Cerebellum (tissue), 4 donors: ENCODE measurements at places on chromosomes 4 and X. TPM values are rescaled to one million over a fixed set of nuclear protein-coding genes. Genes with fewer than 3 reads are reported as not detected.

GRCh38 chr4:151029537-151029936 lies 14.5 kb upstream of the LRBA start:
- no peak for DNase-seq

GRCh38 chr4:119016636-119017035 lies 119.0 kb upstream of the MYOZ2 start:
- no peak for DNase-seq

ARHGAP10 gene
- 9.8 TPM for total RNA-seq

- no peak for DNase-seq
Measured at GRCh38 chr4:1239950-1240307, 9.0 kb downstream of the CTBP1 start.

FRMD7 gene
- not detected for total RNA-seq

MGST2 gene
- 9.3 TPM for total RNA-seq

DNA sequence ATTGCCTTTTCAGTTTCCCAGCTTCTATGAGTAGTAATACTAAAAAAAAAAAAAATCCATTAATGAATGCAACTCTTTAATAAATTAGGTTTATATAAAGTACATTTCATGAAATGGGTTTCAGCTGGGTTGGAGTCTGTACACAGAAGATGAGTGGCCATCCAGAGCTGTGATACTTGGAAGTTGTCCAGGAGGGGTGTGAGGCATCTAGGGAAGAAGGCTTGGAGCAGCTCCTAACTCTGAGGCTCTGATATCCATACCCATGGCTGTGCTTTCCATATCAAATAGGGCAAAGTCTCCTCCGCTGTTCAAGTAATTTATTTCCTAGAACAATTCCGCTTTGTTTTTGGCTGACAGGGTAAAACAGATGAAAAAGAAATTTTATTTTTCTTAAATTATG lies 423.3 kb upstream of the TENM3 start:
- no peak for DNase-seq

RHOH gene
- total RNA-seq = 0.18 TPM

GRPR gene
- total RNA-seq = 0.36 TPM

DNA sequence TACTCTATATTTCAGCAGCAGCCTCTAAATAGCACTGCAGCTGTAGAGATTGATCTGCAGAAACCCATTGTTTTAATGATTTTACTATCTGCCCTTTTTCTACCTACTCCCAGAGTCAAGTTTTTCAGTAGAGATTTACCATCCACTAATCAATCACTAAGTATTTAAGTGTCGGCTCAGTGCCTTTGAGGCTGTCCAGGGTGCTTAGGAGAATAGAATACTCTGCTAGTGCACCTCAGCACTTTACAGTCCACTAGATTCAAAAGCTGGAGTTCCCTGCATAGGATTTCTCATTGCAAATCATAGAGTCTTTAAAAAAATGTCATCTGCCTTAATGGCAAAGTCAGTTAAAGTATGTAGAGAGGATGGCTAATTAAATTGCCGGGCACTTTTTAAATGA lies 29.6 kb upstream of the ANAPC4 start:
- no peak for DNase-seq

ARR3 gene
- not detected for total RNA-seq

ZNF141 gene
- 61.7 TPM for total RNA-seq

DNA sequence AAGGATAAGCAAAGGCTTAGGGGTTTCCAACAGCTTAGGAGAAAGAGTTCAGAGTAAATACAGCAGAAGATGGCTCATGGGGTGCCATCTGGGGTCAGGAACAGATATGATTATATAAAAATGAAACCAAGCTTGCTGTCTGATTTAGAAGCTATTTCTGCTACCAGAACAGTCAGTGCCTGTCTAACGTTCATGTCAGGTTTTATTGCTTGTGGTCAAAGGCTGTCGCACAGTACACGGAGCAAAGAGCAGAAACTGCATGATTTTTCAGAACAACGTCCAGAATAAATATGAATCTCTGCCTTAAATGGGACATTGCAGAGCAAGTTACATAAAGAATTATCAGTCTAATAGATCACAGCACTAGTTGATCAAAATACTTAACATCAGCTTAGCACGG lies 17.4 kb downstream of the CETN2 start:
- DNase-seq = no peak

SLC6A14 gene
- not detected for total RNA-seq

GRCh38 chrX:4876268-4876667 lies 1162.8 kb upstream of the PRKX start:
- DNase-seq = no peak

GRCh38 chr4:56326363-56326762 lies 60.9 kb downstream of the AASDH start:
- DNase-seq = no peak

PARM1 gene
- 63.6 TPM for total RNA-seq

DNA sequence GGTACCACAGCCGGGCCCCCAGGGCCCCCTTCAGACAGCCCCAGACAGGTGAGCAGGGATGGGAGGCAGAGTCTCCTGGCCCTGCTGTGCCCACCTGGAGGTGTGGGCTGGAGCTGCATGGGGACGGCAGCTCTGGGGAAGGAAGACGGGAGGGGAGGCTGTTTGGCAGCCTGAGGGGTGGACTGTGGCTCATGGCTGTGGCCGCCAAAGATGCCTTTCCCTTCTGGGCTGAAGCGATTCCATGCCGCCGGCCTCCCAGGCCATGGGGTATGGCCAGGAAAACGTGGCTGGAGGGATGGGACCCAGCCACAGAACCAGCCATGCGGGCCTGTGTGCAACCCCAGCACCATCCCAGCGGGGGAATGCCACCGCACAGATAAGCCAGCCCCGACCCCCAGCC lies 65.7 kb downstream of the FAM53A start:
- DNase-seq = no peak

TDO2 gene
- total RNA-seq = not detected

DNA sequence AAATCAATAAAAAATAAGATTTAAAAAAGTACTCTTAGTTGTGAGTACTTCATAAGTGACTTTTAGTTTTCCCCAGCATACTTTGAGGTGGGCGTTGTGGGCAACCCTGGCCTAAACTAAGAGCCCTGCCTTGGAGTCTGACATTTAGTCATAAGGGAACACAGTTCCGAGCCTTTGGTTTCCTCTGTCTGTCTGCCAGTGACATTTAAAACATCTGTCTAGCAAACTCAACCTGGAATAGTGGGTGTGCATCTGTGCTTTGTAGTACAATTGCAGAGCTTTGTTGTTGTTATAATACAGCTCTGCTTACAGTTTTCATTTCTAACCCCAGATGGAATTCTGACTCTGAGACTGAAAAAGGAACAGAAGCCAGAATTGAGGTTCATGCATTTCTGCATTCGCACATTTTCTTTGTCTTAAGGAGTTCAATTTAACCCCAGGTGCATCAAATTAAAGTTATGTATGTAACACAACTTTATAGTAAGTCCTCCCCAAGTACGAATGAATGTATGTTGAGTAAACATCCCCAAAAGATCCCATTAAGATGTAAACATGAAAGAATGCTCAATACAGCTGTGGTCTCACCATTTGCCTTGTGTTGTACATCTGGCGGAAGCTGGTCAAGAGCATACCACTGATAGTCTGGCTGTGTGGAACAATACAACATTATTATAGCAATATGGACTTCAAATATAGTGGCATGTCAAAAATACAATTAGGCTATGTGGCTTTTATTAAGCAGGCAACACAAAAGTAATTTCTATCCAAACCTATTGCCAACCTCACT lies 25.9 kb downstream of the TNIP3 start:
- no peak for DNase-seq

DNA sequence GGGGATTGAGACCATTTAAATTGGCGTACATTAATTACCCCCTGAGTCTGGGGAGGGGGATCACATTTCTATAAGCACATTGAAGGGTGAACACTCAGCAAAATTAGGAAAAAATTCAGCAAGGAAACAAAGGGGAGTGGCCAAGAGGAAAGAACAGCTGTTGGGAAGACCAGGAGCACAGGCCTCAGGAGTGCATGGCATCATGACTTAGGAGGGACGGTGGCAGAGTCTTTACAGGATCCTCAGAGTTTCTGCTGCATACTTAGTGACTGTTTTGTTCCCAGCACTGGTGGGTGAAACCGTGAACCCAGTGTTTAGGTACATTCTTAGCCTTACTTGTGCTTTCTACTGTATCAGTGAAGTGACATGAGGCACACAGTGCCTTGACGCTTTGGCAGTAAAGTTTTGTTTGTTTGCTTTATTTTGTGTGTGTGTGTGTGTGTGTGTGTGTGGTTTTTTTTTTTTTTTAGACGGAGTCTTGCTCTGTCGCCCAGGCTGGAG lies 121.3 kb downstream of the CBR4 start:
- DNase-seq = no peak

- DNase-seq = no peak
Measured at GRCh38 chrX:10393899-10394298, 226.5 kb downstream of the MID1 start.

DNA sequence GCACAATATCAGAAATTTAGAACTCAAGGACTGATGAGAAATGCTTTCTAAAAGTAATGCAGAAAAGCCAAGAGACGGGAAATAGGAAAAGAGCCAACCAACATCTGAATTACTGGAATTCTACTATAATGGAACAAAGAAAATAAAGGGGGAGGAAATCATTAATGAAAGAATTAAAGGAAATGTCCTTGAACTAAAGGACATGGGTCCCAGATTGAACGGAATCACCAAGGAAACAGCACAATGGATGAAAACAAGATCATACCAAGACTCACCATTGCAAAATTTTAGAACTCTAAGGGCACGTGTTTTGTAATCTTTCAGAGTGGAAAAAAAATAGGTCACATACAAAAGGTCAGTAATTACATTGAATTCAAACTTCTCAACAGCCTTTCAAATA lies 35.9 kb downstream of the HPGDS start:
- DNase-seq = no peak

GRCh38 chr4:110610940-110611831 lies 11.7 kb downstream of the PITX2 start:
- DNase-seq = no peak

DNA sequence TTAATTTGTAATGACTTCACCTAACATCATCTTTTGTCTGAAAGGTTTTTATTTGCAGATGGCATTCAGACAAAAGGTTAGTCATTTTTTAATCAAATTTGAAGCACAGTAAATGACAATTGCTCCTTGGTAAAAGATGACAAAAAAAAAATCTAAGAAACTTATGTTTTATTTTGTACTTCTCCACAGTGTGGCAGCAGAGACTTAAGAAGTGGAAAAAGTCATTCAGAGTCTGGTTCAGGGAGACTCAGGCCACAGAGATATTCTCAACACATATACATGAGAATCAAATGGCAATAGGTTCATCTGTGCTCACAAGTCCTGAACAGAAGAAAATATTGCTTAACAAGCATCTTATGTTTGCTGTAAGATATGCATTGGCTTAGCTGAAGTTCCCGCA lies 436.2 kb downstream of the KCNIP4 start:
- peak; percentile 70 for DNase-seq

MAP7D2 gene
- total RNA-seq = 9.9 TPM

DNA sequence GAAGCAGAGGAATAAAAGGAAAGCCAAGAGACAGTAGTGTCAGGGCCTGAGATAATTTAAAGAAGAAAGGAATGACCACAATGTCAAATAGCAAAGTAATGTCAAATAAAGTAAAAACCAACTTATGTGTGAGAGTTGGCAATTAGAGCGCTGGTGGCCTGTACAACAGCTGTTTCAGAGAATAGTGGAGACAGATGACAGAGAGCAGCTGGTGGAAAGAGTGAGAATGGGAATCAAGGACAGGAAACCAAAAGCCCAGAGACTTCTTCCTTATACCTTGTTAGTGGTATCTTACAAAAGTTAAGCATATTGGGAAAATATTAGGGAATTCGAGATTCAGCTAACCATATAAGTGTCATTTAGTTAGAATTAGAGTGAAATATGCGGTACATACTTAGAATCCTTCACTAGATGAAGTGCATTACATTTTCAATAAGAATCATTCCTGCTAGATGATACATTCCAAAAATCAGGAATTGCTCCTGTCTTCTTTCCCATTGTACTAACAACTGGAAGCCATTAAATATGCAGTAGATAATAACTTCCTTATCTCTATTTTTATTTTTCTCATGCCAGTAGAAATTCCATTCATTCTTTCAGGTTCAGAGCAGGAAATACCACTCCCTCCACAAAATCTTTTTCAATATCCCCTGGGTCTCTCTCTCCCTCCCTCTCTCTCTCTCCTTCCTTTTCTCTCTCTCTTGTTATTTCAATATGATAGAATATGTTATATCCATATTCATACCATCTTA lies 525.4 kb downstream of the CENPC start:
- DNase-seq = no peak

- no peak for DNase-seq
Measured at GRCh38 chrX:101429934-101430333, 21.9 kb downstream of the HNRNPH2 start.

RBM46 gene
- total RNA-seq = 0.27 TPM

- no peak for DNase-seq
Measured at GRCh38 chr4:148510211-148510610, 68.0 kb upstream of the NR3C2 start.

FAM9B gene
- not detected for total RNA-seq

DNA sequence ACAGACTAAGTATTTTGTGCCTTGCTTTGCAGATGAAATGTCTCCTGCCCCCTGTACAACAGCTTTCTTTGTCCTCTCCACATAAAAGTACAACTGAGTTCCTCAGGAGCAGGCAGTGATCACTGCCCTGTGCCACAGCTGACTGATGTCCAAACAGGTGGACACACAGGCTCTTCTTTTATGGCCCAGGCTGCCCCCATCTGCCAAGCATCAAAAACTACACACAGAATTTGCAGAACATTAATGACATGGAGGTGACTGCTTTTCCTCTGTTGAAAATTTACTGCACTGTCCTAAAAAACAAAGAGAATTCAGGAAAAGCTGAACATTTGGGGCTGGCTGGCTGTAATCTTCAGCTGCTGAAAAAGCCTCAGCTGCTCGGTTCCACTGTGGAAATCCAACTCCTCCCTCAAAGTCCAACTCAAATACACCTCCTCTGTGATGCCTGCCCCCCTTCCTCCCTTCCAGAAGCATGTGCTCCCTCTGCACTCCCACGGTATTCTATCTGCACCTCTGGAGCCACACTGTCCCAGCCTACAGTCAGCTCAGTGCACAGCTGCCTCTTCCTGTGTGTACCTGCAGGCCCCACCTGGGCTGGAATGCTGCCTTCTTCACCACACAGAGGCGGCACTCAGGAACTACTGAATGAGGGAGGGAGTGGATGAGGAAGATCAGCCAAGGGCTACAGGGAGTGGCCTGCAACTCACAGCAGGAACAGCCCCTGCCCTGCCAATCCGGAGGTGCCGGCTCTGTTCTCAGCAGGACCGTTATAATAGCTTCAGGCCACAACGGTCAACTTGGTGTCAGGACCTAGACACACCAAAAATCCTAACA lies 10.3 kb downstream of the AFAP1 start:
- DNase-seq = peak; percentile 70

DNA sequence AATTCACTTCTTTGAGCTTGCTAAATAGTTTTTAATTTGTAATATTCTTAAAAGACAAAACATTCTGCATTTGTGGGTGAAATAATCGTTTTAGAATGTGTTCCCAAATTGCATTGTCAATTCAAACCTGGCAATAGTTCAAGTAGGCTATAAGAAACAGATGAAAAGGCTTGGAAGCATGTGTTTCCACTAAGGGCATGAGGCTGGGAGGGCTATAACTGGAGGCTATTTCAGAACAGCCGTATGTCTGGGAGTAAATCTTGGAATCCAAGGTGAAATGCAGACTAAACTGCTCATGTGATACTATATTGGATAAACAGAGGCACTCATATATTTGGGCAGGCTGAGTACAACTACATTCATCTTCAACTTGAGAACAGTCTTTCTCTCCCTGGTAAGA lies 117.4 kb upstream of the GRPR start:
- no peak for DNase-seq

STBD1 gene
- total RNA-seq = 1.5 TPM

- DNase-seq = no peak
Measured at GRCh38 chr4:80294206-80294605, 27.7 kb downstream of the FGF5 start.
